Activated CD8-positive, alpha-beta memory T cell treated with anti-CD3 and anti-CD28 coated beads, Interleukin-2, amount 10 ng/mL, durations not matched to agents 7 days and 5 days (primary cell): ENCODE measurements at places on chromosomes 2 and 18. TPM values are rescaled to one million over a fixed set of nuclear protein-coding genes. Genes with fewer than 3 reads are reported as not detected.

DNA sequence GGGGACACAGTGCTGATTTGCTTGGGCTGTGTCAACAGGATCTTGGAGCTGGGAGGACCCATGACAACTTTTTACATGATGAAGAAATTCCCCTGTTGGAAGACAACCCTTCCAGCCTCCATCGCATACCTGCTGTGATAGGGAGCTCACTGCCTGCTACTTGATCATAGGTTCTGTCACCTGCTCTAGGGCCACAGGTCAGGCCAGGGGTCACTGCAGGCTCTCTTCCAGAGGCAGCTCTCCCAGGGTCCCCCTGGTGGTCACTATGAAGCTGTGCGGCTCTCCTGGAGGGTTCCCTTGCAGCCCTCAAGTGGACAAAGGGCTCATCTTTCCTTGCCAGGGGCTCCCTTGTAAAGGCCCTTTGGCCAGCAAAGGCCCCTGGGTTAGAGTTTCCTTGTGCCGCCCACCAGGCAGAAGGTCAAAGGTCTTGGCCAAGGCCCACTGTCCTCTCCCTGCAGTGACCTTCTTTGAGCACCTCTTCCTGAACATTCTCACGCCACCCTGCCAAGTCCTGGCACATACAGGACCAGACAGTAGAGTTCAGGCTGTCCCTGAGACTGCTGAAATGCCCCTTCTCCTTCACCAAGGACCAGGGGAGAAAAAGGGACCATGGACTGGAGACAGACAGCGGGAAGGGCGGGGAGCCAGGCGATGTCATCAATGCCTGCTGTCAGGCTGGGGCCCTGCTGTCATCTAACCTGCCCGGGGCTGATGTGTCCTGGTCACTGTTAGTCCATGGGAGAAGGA is 345.1 kb downstream of the DYSF start:
- no peak overlapping the region for H3K4me3 ChIP-seq
- H3K27ac ChIP-seq = no peak overlapping the region
- no peaks in the 10 kb centered on the region for H3K27me3 ChIP-seq
- DNase-seq = peak; percentile 42

- no peak overlapping the region for H3K27ac ChIP-seq
- DNase-seq = no peak
- H3K27me3 ChIP-seq = peaks cover 51% of the 10 kb centered on the region
- peaks cover 4% of the 10 kb centered on the region for H3K4me1 ChIP-seq
- H3K4me3 ChIP-seq = no peak overlapping the region
Measured at GRCh38 chr2:148582679-148583511, 61.7 kb upstream of the EPC2 start.

- H3K27me3 ChIP-seq = peaks cover 2% of the 10 kb centered on the region
- peaks cover 4% of the 10 kb centered on the region for H3K36me3 ChIP-seq
- DNase-seq = peak; percentile 86
- no peak within 1 kb of the TSS for H3K4me3 ChIP-seq
- peaks cover 28% of the 10 kb centered on the region for H3K4me1 ChIP-seq
Measured at GRCh38 chr2:24049485-24050021, at the start of gene FKBP1B. TSS of gene FKBP1B (plus strand) at chr2:24049741. CDS start at chr2:24049850, 109 bp downstream.

GRCh38 chr18:22539051-22539765 is 121.5 kb upstream of the CTAGE1 start:
- H3K36me3 ChIP-seq = no peaks in the 10 kb centered on the region
- no peak overlapping the region for H3K4me3 ChIP-seq
- H3K27ac ChIP-seq = no peak overlapping the region
- no peak for DNase-seq

DNA sequence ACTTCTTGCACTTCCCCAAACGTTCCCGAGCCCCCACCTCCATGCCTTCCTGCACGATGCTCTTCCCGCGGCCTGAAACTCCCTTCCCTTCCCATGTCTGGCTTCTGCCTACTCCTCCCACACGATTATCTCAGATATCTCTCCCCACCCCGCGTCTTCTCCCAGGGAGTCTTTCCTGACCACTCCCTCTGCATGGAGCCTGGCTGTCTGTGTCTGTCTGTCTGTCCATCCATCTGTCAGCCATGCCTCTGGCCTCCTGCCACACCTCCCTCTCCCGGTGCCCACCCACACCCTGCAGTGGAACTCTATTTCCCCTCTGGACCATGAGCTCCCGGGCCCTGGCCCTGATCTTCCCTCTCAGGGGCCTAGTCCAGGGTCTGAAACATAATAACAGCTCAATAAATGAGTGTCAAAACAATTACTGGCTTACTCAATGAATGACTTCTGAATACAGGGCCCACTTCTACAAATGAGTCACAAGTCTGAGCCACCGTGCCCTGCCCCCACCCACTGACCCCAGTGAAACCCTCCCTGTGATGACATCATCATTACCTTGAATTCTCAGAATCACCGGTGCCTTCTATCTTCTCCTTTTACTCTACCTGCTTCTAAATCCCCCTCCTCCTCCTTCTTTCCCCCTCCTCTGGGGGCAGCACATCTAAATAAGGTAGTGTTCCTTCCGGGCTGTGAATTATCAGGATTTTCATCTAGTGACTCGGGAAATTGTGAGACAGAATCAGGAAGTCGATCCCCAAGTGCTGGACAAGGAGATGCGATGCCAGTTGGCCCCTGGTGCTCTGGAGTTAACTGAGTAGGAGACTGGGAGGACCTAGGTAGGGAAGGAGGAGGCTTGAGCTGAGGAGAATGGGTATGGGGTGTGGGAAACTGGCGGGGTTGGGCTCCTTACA is 46.1 kb upstream of the PLB1 start:
- H3K4me1 ChIP-seq = peaks cover 72% of the 10 kb centered on the region
- H3K27ac ChIP-seq = peak overlapping the region; percentile 87
- H3K4me3 ChIP-seq = peak overlapping the region; percentile 46
- DNase-seq = peak; percentile 93

DNA sequence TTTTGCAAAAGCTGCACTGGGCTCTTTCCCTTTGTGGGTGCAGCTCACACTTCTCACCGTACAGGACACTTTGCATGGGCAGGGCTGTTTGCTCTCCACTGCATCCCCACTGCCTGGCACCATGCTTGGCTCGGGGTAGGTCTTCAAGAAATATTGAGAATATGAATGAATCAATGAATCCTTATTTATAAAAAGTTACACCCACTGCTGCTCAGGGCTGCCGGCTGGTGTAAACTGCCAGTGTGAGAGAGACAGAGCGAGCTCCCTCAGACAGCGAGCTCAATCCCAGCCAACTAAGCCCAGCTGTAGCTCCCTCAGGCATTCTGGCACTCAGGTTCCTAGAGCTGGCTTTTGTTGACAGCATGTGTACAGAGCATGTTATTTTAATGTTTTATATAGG is 3.4 kb downstream of the TMEM185B start:
- no peak overlapping the region for H3K27ac ChIP-seq
- no peak overlapping the region for H3K4me3 ChIP-seq
- no peaks in the 10 kb centered on the region for H3K27me3 ChIP-seq
- H3K4me1 ChIP-seq = peaks cover 40% of the 10 kb centered on the region
- H3K36me3 ChIP-seq = peaks cover 49% of the 10 kb centered on the region

- H3K27ac ChIP-seq = no peak overlapping the region
- H3K4me1 ChIP-seq = peaks cover 11% of the 10 kb centered on the region
Measured at GRCh38 chr2:33530690-33531548, 54.5 kb downstream of the RASGRP3 start.

DNA sequence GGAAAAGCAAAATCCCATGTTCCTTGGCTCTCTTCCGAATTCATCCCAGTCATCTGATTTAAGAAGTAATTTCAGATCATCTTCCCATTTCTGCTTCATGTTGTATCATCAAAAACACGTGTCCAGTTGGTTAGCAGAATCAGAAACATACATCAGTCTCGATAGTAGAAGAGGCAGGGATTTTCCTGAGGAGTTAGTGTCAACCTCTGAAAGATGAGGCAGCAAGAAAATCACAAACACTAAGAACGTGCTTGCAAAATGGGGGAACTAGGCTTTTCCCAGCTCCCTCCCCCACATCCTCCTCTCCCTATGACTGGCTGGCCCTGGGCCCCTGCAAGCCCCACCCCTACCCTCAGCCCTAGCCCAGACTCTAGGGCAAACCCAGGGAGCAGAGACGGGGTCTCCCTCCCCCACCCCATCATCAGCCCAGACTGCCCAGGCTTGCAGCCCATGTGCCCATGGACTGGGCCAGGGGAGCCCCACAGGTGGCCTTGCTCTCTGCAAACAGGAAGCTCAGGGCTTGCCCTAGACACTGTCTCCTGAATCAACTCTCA is 161.0 kb upstream of the ID2 start:
- DNase-seq = no peak
- no peaks in the 10 kb centered on the region for H3K27me3 ChIP-seq
- peaks cover 82% of the 10 kb centered on the region for H3K4me1 ChIP-seq
- H3K36me3 ChIP-seq = peaks cover 17% of the 10 kb centered on the region

The G6PC2 gene
- not detected for total RNA-seq

The HS1BP3 gene
- 12.9 TPM for total RNA-seq

The CRACDL gene
- total RNA-seq = 0.35 TPM

The LOXHD1 gene
- 0.26 TPM for total RNA-seq

The POTEI gene
- total RNA-seq = not detected

The MPPE1 gene
- total RNA-seq = 64.9 TPM

The MYOM1 gene
- total RNA-seq = 3.8 TPM
